EH (cell line): ENCODE measurements at places on chromosomes 1 and 21.
A peak's percentile ranks its signal among the peaks of the same experiment; 100 is the strongest.

GRCh38 chr1:199042193-199042592, 403.4 kb downstream of the PTPRC start:
- DNase-seq = no peak

DNA sequence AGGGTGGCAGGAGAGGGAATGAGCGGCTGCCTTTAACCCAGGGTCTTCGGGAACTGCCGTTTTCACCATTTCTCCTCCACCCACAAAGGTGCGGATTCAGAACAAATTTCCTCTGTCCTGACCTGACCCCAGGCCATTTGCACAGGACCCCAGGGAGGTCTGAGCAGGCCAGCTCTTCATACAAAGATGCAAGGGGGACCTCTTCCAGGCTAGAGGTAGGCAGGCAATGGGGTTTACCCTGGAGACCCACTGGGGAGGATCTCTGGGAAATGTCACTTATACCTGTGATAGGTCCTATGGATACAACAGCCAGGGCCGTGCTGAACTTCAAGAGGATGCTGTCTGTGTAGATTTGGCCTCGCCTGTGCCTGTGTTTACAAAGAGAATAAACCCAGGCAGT, 89.7 kb upstream of the VAMP3 start:
- DNase-seq = no peak

GRCh38 chr1:24502065-24502708, 449 bp upstream of the RCAN3 start:
- peak; percentile 73 for DNase-seq

DNA sequence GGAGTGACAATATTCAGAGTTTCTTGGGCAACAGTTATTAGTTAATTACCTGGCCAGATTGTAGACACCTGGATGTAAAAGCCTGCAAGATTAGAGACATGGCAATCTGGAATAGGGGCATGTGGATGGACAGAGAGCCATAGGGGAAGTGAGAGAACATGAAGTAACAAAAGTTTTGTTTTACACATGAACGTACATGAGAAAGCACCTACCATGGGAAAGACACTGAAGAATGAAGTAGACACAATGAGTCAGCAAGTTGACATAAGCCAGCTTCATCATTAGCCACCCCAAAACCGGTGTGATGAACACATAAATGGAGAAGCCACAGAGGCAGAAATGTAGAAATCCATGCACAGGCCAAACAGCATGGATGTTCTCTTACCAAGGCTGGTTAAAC, 462.1 kb upstream of the C1orf87 start:
- DNase-seq = no peak

GRCh38 chr1:33320619-33321165, at the start of gene A3GALT2:
Gene A3GALT2, minus strand, starts transcription at chr1:33321098. Its CDS starts 0 bp downstream, at chr1:33321098.
- DNase-seq = no peak

DNA sequence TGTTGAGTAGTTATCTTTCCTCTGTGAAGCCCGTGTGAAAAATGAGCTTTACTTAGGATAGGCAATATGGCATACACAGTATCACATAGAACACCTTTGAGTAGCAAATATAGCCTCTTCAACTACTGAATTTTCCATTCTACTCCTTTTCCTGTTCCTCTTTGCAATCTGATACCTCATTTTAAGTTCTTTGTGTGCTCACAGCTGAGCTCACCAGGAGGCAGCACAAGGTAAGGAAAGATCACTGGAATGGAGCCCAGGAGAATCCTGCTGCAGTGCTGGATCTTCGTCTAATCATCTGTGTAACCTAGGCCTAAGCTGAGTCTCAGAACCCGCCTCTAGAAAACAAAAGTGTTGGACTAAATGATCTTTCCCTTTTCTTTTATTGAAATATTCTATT, 171.0 kb downstream of the LRRC40 start:
- peak; percentile 50 for DNase-seq

GRCh38 chr21:39625211-39625895, 12.6 kb downstream of the B3GALT5 start:
- DNase-seq = no peak

DNA sequence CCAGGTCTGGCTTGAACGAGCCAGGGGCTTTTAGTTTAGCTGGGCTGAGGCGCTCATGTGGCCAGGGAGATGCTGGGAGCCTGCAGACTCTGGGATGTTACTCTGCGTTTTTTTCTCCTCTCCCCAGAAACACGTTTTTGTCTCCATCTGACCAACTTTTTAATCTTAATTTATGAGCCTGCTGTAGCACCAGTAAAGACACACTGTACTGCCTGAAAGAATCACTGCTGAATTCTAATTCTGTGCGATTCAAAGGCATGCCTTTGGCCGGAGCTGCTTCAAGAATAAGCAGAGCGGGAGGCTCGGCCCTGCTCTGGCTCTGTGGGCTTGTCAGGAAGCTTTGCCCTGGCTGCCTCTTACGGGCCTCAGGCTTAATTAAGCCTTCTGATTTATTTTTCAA, 129.5 kb downstream of the CAMTA1 start:
- no peak for DNase-seq

DNA sequence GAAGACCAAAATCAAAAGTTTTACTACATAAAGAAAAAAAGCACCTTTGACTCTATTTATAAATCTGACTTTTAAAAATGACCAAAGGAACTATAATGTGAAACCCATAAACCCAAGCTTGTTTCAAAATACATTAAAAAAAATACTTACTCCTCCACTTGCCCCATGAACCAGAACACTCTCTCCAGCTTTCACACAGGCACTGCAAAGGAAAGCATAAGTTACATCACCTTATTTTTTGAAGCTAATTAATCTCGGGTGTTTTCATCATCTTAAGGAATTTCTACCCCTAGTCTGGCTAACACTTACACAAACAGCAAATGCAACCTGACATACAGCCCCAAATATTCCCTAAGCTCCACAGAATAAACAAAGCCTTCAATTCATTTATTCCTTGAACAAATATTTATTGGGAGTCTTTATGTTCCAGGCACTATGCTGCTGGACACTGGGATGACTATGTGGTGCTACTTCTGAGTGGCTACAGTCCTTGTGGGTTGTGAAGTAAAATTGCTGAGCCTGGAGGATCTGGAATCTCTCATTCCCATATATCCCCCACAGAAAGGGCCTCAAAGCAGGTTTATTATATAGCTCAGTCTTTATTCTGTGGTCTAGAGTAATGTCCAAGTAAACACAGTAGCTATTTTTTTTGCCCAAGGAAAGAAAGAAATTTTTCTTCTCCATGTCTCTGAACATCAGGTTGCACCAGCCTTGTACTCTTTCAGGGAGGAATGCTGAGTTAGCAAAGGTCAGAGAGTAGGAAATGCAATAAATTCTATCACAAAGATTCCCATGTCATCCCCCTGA, 18.2 kb downstream of the CRYZ start:
- DNase-seq = no peak

- peak; percentile 83 for DNase-seq
These were observed 99.1 kb downstream of the MT1HL1 start for GRCh38 chr1:236904892-236905741.

DNA sequence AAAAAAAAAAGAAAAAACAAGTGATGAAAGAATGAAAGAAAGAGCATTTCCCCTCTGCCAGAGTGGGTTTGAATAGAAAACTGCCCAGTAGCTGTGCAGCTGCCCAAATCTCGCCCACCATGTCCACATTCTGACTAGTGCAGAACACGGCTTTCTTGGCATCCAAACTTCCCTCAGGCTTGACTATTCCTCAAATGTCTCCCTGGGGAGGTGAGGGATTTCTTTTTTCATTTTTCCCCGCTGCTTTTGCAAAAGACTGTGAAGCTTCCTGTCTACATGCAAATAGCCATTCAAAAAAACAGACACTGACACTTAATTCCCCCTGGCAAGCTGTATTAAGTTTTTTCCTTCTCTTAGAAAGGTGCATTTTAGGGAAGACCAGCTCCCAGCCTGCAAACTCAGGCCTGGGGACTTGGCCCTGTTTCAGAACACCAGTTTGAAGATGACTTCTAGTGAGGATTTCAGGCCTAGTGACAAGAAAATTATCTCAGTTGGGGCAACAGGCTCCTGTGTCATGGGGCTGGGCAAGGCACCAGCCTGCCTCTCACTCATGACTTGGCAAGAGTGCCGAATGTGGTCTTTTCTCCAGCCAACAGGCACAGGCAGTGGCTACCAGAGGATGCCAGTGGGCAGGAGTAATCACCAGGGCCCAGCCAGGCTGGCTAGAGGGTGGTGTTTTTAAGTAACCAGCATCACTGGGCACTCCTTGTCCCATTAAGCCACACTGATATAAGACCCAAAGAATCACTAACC, 178.1 kb upstream of the NFIA start:
- no peak for DNase-seq

- DNase-seq = no peak
These were observed 149.9 kb downstream of the CHRM3 start for GRCh38 chr1:239536165-239536849.

DNA sequence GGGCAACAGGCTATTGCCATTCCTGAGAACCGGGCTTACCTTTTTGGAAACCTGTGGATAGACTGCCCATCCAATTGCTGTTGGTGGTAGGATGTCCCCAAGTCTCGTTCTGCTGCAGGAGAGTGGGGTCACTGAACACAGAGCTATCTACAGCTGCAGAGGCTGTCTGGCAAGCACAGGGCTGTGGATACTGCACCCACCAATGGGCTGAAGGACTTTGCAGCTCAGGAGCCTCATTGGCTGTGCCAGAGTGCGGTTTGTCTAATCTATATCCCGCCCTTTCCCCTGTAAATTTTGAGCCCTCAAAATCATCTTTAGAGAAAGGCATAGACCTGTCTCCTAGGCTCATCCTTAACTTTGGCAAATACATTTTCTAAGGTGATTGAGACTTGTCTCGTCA, 15.3 kb downstream of the RNF187 start:
- no peak for DNase-seq

- no peak for DNase-seq
These were observed 3.8 kb downstream of the TMEM54 start for GRCh38 chr1:32897082-32898049.

GRCh38 chr1:68167211-68167610, 65.1 kb downstream of the WLS start:
- no peak for DNase-seq

GRCh38 chr1:78591971-78592370, 28.3 kb upstream of the IFI44L start:
- no peak for DNase-seq

GRCh38 chr1:179866616-179867015, 11.0 kb downstream of the TOR1AIP2 start:
- peak; percentile 38 for DNase-seq

GRCh38 chr1:109229531-109230127, 15.9 kb downstream of the SARS1 start:
- no peak for DNase-seq

DNA sequence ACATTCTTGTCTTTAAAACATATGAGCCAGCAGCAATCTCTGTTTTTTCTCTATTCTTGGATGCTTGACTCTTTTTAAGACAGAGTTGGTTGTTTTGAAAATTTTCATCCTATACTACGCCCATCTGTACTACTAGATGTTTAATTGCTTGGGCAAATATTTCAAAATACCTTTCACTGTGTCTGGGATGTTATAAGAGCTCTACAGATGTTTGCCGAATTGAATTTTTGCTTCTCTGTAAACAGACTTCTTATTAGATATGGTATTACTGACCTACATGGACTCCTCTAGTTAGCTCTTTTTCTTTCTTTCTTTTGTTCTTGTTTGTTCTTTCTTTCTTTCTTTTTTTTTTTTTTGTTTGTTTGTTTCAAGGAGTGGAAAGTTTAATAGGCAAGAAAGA, 345.1 kb downstream of the ST6GALNAC3 start:
- DNase-seq = no peak

- no peak for DNase-seq
These were observed 8.4 kb downstream of the SOX13 start for GRCh38 chr1:204081164-204081790.

GRCh38 chr1:30930631-30931173, 22.1 kb upstream of the SDC3 start:
- DNase-seq = no peak

DNA sequence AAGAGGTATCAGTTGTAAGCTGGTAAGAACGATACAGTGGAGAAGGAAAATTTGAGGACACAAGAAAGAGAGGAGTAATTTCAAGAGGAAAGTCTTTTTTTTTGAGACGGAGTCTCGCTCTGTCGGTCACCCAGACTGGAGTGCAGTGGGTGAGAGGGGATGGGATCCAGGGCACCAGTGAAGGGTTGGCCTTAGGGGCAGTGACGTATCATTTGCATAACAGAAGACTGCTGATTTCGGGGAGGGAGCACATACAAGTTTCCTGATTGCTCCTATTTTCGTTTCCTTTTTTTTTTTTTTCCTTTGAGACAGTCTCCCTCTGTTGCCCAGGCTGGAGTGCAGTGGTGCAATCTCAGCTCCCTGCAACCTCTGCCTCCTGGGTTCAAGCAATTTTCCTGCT, 4.2 kb downstream of the S100A13 start:
- no peak for DNase-seq

- no peak for DNase-seq
These were observed 91.9 kb downstream of the RYR2 start for GRCh38 chr1:237133921-237134320.

- DNase-seq = no peak
These were observed 17.5 kb upstream of the CLDN8 start for GRCh38 chr21:30233228-30234020.

DNA sequence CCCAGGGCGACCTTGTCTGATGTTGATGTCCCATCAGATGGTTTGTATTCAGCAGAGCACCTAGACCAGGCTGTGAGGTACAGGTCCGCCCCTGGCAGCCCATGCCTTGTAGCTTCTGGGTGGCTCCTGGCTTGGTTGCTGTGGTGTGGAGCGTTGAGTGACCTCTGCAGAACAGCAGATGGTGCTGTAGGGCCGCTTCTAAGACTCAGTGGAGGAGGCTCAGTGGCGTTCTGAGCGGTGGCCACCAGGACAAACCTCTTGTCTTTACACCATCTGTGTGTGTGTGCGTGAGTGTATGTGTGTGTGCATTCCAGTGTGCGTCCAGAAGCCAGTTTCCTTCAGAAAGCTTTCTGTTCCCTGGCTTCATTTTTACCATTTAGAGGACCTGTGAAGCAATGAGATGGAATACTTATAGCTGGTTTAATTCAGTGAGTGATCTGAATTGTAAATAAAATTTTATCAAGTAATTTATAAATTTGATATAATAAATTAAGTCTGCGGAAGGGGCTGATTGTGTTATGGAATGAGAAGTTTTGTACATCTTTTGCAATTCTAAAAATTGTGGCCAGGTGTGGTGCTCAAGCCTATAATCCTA, 66.1 kb downstream of the ADARB1 start:
- peak; percentile 94 for DNase-seq

DNA sequence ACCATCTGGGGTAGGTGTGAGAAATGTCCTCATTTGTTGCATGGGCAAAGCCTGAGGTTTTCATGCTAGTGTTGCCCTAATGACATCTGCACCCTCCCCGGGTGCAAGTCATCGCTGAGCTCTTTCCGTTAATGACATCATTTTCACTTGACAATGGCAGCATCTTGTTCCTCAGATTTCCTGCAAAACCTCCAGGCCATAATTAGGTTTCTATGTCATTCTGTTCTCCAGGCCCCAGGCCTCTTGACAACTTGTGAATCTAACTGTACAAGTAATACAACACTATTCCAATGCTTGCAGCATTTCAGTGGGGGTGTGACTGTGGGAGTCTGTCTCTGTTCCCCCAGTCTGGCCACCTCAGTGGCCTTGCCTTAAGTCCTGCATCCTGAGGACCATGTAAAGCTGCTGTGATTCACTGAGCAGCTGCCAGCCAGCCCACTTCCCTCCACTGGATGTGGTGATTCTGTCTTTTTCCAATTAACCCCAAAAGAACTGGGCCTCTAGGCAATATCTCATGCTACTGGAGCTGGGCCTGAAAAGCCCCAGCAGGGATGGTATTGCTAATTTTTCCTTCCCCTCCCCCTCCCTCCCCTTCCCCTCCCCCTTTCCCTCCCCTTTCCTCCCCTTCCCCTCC, 22.8 kb downstream of the RAB7B start:
- no peak for DNase-seq

GRCh38 chr1:18443587-18444520, 36.9 kb upstream of the KLHDC7A start:
- DNase-seq = no peak

GRCh38 chr1:23483321-23484252, at the start of gene ASAP3:
Gene ASAP3, minus strand, starts transcription at chr1:23484179. Its CDS starts 46 bp downstream, at chr1:23484133.
- peak; percentile 68 for DNase-seq
